Prostate gland (tissue), 2 donors: ENCODE measurements at places on chromosomes 12 and 14.

GRCh38 chr12:71410844-71411243 lies 28.8 kb upstream of the LGR5 start:
- no peak for DNase-seq

GRCh38 chr12:7496451-7496850 lies 7.1 kb downstream of the CD163 start:
- no peak for DNase-seq

DNA sequence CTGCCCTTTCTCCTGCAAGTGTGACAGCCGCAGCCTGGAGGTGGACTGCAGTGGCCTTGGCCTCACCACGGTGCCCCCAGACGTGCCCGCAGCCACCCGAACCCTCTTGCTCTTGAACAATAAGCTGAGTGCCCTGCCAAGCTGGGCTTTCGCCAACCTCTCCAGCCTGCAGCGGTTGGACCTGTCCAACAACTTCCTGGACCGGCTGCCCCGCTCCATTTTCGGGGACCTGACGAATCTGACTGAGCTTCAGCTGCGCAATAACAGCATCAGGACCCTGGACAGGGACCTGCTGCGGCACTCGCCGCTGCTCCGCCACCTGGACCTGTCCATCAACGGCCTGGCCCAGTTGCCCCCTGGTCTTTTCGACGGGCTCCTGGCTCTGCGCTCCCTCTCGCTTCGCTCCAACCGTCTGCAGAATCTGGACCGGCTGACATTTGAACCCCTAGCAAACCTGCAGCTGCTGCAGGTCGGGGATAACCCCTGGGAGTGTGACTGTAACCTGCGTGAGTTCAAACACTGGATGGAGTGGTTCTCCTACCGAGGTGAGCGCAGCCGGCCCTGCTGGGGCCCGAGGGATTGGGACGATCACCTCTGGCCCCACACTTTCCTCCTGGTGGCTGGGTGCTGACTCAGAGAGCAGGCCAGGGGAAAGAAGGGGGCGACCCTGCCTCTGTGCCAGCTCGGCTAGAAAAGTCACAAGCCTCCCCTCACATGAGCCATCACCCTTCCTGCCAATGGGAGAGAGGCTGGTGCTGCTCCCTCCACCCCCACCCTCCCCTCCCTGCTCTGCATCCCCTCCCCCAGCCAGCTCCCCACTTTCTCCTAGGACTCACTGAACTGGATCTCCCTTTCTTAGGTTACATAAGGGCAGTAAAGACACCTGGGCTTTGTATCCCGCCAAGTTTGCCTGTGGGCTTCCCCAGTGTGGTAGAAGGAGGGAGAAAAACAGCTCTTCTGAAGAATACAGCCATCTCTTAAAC lies 10.9 kb downstream of the LRTM2 start:
- peak; percentile 90 for DNase-seq

- no peak for DNase-seq
These were observed 7.7 kb downstream of the CISTR start for GRCh38 chr12:53744130-53744441.
